ENCODE measurements at places on chromosomes 2 and 18. TPM values are rescaled to one million over a fixed set of nuclear protein-coding genes. Genes with fewer than 3 reads are reported as not detected.

Gene ACOXL
- polyA plus RNA-seq = not detected

Gene POTEE
- 0.13 TPM for polyA plus RNA-seq

Gene NDC80
- 2.4 TPM for polyA plus RNA-seq

Gene CTAGE1
- not detected for polyA plus RNA-seq

GRCh38 chr18:53948991-53949390 is 275.5 kb downstream of the MBD2 start:
- H3K4me3 ChIP-seq = no peak overlapping the region
- H3K27ac ChIP-seq = no peak overlapping the region
- H3K36me3 ChIP-seq = no peaks in the 10 kb centered on the region
- H3K27me3 ChIP-seq = peaks cover 8% of the 10 kb centered on the region
- H3K4me1 ChIP-seq = no peaks in the 10 kb centered on the region

DNA sequence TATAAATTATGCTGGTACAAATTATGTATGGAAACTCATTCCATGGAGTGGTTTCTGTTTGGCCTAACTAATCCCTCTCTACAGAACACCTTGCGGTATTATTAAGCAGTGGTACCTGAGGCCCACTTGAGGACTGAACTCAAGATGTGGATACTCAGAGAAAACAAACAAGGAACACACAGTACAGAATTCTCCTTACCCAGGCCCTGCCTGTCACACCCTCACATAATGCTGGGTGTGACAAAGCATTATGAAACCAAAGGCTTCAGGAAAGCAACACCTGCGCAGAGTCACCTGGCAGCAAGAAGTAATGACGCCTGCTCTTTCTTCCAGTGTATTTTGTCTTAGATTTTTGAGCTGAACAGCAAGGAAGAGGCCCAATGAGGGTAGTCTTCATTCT is 264.7 kb downstream of the PAX3 start:
- H3K27me3 ChIP-seq = no peaks in the 10 kb centered on the region
- no peaks in the 10 kb centered on the region for H3K36me3 ChIP-seq
- DNase-seq = no peak
- H3K4me3 ChIP-seq = no peak overlapping the region
- H3K27ac ChIP-seq = no peak overlapping the region

DNA sequence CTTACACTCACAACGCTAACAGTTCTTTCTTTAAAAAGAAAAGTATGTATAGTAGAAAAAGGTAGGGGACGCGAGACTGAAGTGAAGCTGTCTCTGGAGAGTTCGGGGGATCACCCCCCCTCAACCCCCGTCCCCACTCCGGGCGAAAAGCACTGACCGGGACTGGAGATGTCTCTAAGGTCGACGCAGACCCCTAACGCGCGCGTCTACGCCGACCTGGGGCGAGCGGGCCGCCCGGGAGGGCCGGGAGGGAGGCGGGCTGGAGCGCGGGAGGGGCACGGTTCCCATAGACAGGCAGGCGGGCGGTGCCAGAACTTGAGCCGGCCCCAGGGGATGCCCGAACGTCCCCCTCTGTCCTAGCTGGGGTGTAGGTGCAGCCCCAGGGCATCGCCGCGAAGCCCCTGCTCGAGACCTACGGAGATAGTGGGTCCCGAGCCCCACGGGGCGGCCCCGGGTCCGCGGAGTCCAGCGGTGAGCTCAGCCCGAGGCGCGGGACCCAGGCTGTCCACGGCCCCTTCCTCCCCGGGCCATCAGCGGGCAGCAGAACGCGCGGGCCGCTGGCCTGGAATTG is 82.2 kb downstream of the CHRNA1 start:
- H3K27ac ChIP-seq = peak overlapping the region; percentile 83
- no peaks in the 10 kb centered on the region for H3K36me3 ChIP-seq
- peak overlapping the region; percentile 93 for H3K4me3 ChIP-seq
- no peaks in the 10 kb centered on the region for H3K27me3 ChIP-seq

DNA sequence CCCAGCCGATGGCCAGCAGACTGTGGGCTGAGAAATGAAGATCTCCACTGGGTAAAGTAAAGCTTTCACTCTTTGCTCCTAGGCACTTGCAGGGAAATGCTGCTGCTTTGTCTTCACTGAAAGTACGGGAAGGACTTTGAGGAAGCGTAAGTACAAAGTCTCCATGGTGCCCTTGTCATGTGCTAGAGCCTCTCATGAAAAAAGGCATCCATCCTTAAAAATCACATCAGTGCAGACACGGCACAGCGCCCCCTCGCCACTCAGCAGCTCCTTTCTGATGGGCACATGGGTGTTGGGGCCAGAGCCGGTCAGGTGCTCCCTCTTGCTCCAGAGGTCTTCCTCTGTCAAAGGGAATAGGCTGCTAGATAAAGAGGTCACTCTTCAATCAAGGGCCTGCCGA is 109.0 kb upstream of the STPG4 start:
- no peak for DNase-seq
- H3K4me3 ChIP-seq = no peak overlapping the region
- H3K27ac ChIP-seq = no peak overlapping the region
- H3K36me3 ChIP-seq = no peaks in the 10 kb centered on the region

- H3K36me3 ChIP-seq = no peaks in the 10 kb centered on the region
- DNase-seq = no peak
- H3K4me1 ChIP-seq = no peaks in the 10 kb centered on the region
Observed at GRCh38 chr18:39485696-39486095, 1920.1 kb upstream of the CELF4 start.

GRCh38 chr18:7941533-7941932 is 374.4 kb downstream of the PTPRM start:
- no peaks in the 10 kb centered on the region for H3K4me1 ChIP-seq
- no peak for DNase-seq
- H3K27ac ChIP-seq = no peak overlapping the region
- H3K4me3 ChIP-seq = no peak overlapping the region
- H3K27me3 ChIP-seq = no peaks in the 10 kb centered on the region

GRCh38 chr2:118709786-118710185 is 137.7 kb downstream of the EN1 start:
- no peak overlapping the region for H3K27ac ChIP-seq
- H3K4me1 ChIP-seq = no peaks in the 10 kb centered on the region
- peaks cover 11% of the 10 kb centered on the region for H3K27me3 ChIP-seq

GRCh38 chr18:51234117-51235008 is 36.9 kb upstream of the MEX3C start:
- no peaks in the 10 kb centered on the region for H3K36me3 ChIP-seq
- peaks cover 4% of the 10 kb centered on the region for H3K27me3 ChIP-seq
- H3K27ac ChIP-seq = no peak overlapping the region
- no peaks in the 10 kb centered on the region for H3K4me1 ChIP-seq
- no peak for DNase-seq

- DNase-seq = no peak
- no peak overlapping the region for H3K27ac ChIP-seq
- no peaks in the 10 kb centered on the region for H3K4me1 ChIP-seq
- no peaks in the 10 kb centered on the region for H3K36me3 ChIP-seq
- no peak overlapping the region for H3K4me3 ChIP-seq
- no peaks in the 10 kb centered on the region for H3K27me3 ChIP-seq
Observed at GRCh38 chr2:54030396-54030741, 59.6 kb upstream of the PSME4 start.

DNA sequence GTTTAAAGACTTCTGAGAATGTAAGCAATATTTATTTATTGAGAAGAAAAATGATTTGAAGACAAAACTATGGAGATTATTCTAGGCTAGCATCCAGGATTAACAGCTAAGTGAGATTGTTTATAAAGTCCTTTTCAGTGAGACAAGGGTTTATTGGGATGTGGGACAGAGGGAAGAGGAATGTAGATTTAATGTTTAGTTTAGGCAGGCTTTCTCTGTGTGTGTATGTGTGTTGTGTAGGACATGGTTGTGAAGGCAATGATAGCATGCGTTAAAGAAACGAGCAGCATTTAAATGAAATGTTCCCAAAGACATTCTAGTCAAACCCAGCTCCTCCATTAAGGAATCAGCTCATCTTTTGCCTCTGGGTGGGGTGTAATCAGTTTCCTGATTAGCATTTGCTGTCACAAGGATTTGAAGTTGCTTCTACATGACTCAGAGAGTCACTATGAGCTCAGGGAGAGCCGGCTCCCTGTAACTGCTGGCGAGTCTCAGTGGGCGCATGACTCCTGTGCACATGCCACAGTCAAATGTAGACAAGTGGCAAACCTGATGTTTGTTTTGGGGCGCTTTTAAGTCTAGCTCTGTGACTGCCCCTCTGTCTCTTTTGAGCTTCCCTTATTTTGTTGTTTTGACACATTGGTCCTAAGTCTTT is 442.2 kb upstream of the CELF4 start:
- no peaks in the 10 kb centered on the region for H3K27me3 ChIP-seq
- no peak overlapping the region for H3K27ac ChIP-seq
- no peak overlapping the region for H3K4me3 ChIP-seq
- DNase-seq = no peak
- H3K36me3 ChIP-seq = no peaks in the 10 kb centered on the region
- H3K4me1 ChIP-seq = no peaks in the 10 kb centered on the region

GRCh38 chr2:38407111-38407682 is 30.1 kb upstream of the ATL2 start:
- H3K4me3 ChIP-seq = no peak overlapping the region
- H3K27me3 ChIP-seq = peaks cover 6% of the 10 kb centered on the region
- H3K36me3 ChIP-seq = no peaks in the 10 kb centered on the region
- H3K27ac ChIP-seq = no peak overlapping the region
- H3K4me1 ChIP-seq = peaks cover 11% of the 10 kb centered on the region

DNA sequence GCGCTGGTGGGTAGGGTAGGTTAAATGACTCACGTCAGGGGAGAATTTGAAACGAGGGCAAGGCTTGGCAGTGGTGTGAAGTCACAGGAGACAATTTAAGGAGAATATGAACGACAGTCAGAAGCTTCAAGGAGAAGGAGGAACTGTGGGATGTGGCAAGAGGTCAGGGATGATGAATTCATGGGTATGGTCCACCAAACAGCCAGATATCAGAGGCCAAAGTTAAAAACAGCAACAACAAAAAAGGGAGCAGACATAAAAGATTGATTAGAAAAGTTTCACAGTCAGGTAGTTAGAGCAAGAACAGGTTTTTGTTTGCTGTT is 1.4 kb upstream of the ZNF396 start:
- no peaks in the 10 kb centered on the region for H3K27me3 ChIP-seq
- no peaks in the 10 kb centered on the region for H3K36me3 ChIP-seq

DNA sequence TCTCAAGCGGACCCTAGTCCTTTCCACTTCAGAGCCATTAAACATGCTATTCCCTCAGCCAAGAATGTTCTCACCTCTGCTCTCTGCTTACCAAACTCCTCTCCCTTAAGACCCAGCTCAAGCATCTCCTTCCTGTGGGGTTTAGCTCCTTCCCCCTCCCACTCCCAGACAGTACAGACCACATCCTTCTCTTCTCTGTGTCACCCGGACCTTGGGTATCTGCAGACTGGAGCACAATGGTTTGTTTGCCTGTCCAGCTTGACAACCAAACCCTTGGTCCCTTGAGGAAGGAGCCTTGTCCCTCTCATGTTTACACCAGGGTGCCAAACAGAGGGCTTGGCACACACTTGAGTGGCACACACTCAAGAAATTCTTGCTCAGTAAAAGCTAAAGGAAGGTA is 4.1 kb upstream of the CD8A start:
- no peak overlapping the region for H3K27ac ChIP-seq
- peaks cover 72% of the 10 kb centered on the region for H3K27me3 ChIP-seq
- peaks cover 28% of the 10 kb centered on the region for H3K36me3 ChIP-seq
- peaks cover 18% of the 10 kb centered on the region for H3K4me1 ChIP-seq
- no peak for DNase-seq
- no peak overlapping the region for H3K4me3 ChIP-seq

Measured in naive B cell (primary cell).